ENCODE measurements at places on chromosomes 2 and 18.

DNA sequence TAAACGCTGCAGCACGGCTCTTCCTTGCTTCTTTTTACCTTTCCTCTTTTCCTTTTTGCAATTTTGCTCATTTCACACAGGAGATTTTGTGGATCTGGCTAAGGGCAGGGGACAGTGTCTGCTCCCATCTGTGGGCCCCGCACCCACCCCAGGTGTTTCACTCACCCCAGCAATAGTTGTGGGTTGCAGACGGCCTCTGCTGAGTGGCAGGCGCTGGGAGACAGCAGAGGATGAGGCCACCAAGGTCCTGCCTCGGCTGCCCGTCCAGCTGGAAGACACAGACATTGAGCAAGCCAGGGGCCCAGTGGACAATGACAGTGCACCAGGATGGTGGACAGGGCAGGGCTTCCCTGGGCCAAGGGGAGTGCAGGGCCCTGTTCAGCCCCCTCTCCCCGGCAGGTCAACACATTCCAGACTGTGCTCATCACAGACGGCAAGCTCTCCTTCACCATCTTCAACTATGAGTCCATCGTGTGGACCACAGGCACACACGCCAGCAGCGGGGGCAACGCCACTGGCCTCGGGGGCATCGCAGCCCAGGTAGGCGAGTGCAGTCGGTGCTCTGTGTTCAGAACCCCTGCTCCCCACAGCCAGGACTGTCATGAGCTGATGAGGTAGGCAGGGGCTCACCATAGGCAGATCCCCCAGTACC is 35.0 kb downstream of the SNED1 start:
- DNase-seq, result no peak

GRCh38 chr2:4895371-4895770 is 796.8 kb upstream of the SOX11 start:
- no peak for DNase-seq

DNA sequence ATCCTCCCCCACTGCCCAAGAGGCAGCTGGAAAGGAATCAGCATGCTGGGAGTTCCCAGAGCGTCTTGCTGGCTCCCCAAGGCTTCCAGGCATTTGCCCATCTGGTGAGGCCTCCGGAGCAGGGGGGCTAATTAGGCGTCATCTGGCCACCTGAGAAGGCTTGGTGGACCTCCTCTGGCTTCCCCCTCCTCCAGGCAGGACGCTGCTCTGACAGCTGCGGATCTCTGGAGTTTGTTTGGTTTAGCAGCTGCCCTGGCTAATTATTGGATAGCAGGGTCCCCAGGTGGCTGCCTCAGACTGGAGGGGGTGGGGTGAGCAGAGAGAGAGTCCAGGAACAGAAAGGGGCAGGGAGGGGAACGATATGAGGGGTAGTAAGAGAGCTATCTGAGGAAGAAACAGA is 425.2 kb upstream of the MEX3C start:
- no peak for DNase-seq

- no peak for DNase-seq
These were observed 57.7 kb downstream of the PELI1 start for GRCh38 chr2:64086347-64087082.

DNA sequence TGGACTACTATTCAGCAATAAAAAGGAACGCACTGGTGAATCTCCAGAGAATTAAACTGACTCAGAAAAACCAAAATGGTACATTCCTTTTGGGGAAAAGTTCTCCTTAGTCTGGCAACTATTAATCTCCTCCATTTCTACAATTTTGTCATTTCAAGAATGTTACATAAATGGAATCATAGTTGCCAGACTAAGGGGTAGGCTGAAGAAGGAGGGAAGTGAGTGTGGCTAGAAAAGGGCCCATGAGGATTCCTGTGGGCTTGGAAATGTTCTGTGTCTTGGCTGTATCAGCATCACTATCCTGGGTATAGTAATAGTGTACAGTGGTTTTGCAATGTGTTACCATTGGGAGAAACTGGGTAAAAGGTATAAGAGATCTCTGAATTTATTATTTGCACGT is 72.4 kb downstream of the ZAP70 start:
- DNase-seq, result no peak

DNA sequence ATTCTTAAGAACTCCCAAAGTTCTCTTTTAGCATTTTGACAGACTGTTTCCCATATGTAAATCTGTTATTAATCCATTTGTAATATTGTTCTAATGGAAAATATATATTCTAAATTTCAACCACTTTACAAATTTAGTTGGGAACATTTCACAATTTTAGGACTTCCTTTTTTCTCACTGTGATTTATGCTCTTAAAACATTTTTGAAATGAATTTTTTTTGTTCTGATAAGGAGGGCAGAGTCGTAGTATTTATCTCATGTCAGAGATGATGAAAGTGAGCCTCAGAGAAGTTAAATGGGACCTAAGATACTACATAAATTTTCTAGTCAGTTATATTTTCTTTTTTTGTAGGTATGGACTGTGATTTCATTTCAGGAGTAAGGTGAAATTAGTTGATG is 26.6 kb downstream of the RASGRP3 start:
- no peak for DNase-seq

DNA sequence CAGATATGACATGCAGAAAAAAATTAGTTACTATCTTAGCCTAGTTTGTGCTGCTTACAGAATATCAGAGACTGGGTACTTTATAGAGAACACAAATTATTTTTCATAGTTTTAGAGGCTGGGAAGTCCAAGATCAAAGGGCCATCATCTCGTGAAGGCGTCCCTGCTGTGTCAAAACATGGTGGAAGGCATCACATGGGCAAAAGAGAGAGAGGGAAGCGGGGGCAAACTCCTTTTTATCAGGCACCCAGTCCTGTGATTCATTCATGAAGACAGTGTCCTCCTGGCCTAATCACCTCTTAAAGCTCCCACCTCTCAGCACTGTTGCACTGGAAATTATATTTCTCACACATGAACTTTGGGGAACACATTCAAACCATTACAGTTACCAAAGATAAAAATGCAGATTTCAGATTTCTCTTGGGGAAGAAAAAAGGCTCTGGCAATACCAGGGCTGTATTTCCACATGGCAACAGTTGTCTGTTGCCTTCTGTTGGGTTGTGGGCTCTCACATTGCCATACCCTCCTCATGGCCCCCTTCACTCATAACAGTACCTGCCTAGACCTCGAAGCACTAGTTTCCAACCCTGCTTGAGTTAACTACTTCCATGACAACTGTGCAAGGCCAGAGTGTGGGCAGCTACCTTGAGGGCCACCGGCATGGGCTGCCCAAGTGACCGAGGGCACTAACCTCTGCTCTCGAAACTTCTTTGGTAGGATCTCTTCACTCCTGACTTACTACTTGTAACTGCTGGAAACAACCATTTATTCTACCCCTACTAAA is 2.7 kb upstream of the ACTR3 start:
- no peak for DNase-seq

DNA sequence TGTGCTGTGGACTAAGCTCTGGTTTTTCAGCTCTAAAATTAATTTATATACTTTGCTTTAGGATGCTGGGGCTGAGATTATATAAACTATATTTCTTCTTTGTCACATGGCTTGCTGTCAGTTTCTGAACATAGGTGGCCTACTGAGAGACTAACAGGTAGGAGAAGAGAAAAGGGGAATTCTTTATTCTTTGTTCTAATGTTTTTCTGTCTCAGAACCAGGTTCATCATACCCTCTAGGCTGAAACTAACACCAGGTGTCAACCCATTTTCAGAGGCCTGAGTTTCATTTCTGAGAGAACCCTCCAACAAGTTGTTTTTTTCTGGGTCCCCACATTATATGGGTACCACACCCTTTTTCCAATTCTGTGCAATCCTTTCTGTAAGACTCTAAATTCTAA is 843.6 kb downstream of the TRIB2 start:
- DNase-seq, result no peak

GRCh38 chr2:25276569-25277465 is 64.9 kb downstream of the DNMT3A start:
- no peak for DNase-seq

DNA sequence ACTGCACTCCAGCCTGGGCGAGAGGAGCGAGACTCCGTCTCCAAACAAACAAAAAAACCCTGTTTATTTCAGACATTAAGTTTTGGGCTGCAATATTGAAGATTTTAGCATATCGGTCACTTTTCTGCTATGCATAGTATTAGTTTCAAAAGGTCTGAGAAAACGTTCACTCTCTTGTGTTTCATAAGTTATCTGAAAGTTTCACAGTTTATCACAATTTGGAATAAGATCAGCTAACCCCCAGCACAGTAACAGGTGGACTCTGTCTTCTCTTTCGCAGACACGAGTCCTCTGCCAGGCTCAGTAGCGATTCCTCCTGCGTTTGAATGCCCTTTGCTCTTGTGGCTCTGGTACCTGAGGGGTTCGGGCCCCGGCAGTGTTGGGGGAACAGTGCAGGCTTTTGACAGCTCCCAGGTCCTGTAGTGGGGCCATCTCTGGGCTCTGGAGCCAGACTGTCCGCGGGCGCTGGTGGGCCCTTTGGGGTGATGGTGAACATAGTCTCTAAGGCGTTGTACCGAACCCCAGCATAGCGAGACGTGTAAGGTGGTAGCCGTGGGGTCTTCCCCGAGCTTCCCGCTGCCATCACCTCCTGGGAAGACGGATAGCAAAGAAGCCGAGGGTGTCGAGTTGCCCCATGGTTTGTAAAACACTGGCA is 20.4 kb downstream of the NFATC1 start:
- DNase-seq, result no peak

- no peak for DNase-seq
These were observed 18.2 kb upstream of the FTCDNL1 start for GRCh38 chr2:199869227-199869541.

DNA sequence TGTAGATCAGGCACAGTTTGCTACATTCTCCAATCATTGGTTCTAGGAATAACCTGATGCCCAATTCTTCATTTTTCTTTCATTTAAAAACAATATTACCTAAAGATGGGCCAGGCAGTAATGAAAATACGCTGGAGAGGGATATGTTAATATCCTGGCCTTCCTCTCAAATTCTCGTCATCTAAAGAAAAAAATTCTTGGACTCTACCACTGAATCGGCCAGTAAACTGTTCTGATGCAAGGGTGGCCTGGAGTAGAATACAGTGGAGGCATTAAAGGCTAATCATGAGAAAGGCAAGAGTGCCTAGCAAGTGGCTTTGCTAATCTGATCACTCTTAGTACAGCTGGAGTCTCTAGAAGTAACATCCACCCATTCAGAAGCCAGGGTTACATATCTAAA is 157.7 kb downstream of the ANTXR1 start:
- no peak for DNase-seq

GRCh38 chr2:71348302-71348701 is 16.7 kb downstream of the ZNF638 start:
- DNase-seq, result no peak
